Mesendoderm (in vitro differentiated cells): ENCODE measurements at places on chromosomes 1 and 21.

- DNase-seq, result peak; percentile 95
These were observed 95.6 kb downstream of the LAMC2 start for GRCh38 chr1:183281553-183282091.

GRCh38 chr21:38242061-38242460, 14.7 kb upstream of the KCNJ15 start:
- no peak for DNase-seq

DNA sequence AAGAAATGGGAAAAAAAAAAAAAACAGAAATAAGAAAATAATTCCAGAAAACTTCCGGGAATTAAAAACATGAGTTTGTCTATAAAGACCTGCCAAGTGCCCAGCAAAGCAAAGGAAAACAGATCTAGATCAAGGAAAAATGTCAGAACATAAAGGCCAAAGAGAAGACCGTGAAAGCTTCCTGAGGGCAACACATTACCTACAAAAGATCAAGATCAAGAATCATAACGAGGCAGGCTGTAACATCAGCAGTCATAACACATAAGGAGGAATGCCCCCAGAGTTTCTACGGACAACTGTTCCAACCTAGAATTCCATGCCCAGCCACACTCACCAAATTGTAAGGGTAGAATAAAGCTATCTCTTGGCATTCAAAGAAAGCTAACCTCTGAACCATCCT, 3.8 kb downstream of the CCSAP start:
- no peak for DNase-seq

- DNase-seq, result peak; percentile 70
These were observed 341.0 kb upstream of the NEGR1 start for GRCh38 chr1:72623299-72623708.

DNA sequence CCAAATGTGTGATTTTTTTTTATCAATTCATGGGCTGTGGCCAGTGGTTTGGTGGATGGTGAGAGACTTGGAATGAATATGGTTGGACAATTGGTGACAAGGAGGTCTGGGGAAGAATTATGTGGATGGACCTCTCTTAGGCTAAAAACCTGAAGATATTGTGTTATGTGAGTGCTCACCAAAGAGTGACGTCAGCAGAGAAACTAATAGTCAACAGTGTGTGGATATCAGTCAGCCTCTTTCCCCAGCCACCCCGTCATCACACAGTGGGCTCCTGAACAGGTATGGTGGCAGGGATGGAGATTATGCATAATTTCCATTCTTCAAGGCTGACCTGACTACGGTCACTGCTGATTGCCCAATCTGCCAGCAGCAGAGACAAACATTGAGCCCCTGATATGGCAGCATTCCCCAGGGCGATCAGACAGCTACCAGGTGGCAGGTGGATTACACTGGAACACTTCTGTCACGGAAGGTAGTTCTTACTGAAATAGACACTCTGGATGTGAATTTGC, 9.2 kb upstream of the OR2G2 start:
- no peak for DNase-seq

GRCh38 chr1:6359216-6360116, 34.1 kb downstream of the ACOT7 start:
- DNase-seq, result peak; percentile 81

DNA sequence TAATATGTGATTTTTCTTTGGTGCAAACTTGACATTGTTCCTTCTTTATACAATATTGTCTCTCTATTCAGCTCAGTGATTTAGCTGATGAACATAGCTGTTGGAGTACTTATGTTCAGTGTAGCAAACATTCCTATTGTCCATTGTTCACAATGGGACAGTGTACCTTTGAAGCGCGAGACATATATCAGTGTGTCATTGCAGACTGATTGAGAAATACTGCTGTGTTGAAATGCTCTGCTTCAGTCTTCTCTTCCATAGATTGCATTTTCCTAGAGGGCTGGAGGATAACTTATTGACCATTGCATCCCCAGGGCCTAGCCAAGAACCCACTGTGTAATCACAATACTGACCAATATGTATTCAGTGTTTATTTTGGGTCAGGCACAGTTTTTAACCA, 46.5 kb downstream of the HLX start:
- DNase-seq, result no peak

- no peak for DNase-seq
These were observed 480.4 kb upstream of the ZRANB2 start for GRCh38 chr1:71561206-71561605.

GRCh38 chr1:235011599-235012435, 116.8 kb downstream of the TOMM20 start:
- peak; percentile 48 for DNase-seq

GRCh38 chr1:103514920-103515503, 10.5 kb upstream of the RNPC3 start:
- peak; percentile 55 for DNase-seq

DNA sequence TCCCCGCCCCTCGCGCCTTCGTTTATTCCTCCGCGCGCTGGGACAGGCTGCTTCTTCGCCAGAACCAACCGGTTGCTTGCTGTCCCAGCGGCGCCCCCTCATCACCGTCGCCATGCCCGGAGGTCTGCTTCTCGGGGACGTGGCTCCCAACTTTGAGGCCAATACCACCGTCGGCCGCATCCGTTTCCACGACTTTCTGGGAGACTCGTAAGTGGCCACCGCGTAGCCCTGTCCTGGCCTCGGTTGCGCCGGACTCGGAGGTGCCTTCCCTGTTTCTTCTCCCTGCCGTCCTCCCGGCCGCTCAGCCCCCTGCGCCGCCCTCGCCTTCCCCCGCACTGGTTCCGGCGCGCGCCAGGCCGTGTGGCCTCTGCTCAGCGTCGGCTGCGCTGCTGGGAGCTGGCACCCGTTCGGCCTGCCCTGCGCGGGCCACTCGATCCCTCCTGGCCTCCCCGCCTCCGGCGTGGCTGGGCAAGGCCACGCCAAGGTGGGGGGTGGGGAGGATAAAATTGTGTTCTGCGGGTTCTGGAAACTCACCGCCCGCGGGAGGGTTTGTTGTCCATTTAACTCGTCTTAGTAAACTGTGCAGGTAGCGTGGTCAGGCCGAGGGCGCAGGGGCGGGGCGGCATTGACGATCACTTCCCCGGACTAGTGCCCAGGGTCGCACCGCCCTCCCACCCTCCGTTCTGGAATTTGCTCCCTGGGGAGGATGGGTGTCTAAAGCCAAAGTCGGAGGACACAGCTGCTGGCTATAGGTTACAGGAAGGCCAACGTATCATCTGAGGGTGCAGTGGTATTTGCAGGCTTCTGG, at the start of gene PRDX6:
PRDX6 (plus strand) TSS at position 50 of the 808 bp plus-strand sequence; CDS start at position 113, 63 bp downstream.
- no peak for DNase-seq

DNA sequence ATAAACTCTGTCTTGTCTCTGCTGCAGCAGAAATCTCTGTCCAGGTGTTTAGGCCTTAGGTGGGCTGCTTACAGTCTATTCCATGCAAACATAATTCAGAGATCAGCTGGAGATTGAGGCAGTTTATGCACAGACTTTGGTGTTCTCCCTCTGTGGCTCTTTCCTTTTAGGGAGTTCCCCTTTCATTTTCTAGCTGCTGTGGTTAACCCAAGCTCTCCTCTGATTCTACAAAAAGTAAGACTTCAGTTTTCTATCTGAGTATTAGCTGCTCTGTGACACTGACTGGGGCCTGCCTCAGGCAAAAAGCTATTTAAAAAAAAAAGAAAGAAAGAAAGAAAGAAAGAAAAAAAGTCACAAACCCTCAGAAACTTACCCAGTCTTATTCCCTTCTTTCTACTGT, 211.1 kb downstream of the CAMTA1 start:
- no peak for DNase-seq

DNA sequence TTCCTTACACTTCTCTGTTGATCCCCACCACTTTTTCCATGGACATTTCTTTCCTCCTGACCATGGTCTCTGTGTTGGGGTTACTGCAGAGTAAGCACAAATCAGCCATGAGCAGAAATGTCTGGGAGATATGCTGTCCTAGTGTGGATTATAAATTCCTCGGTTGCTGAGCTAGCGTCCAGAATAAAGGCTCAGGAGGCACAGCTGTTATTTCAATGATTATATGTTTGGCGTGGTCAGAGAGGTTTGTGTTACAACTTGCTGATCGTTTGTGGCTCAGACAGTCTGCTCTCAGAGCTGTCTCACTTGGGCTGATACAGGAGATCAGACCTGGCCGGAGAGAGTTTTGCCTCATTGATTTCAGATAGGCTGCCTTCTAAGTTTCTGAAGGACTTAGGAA, 37.5 kb upstream of the LAMC2 start:
- DNase-seq, result no peak

GRCh38 chr1:5297180-5297885, 642.9 kb downstream of the AJAP1 start:
- DNase-seq, result no peak

DNA sequence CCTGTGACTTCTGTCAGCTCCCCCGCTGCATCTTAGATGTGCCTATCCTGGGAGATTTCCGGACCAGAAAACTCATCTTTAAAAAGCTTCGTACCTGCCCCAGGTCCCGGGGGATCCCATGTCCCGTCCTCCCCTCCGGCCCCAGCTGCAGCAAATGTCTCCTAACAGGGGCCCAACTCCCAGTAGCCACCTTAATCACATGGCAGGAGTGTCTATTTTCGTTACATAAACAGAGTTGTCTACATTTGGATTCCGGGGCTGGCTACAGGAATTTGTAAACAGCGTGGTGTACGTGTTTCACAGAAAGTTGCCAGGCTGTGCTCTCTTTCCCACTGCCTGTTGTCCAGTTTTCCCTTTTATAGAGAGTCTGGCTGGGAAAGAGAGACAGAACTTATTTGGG, 17.9 kb upstream of the KCNE2 start:
- no peak for DNase-seq

DNA sequence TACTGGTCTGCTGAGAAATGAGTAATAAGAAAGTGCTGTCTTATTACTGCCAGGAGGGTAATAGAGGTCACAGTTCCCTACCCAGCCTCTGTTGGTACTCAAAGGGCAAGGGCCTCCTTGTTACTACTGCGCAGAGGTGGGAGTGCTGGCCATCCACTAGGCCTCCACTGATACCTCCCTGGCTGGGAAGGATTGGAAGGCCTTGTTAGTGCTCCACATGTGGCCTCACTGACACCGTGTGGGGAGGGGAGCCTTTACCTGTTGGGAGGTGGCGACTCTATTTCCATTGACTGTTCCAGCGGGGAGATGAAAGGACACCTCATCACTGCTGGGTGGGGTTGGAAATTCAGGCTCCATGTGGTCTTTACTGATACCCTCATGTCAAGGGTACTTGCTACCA, 57.8 kb upstream of the USP24 start:
- peak; percentile 71 for DNase-seq

- DNase-seq, result peak; percentile 8
These were observed 19.9 kb downstream of the CLDN17 start for GRCh38 chr21:30146558-30147282.

GRCh38 chr1:8661185-8662110, 156.0 kb downstream of the RERE start:
- peak; percentile 40 for DNase-seq

- no peak for DNase-seq
These were observed 59.8 kb upstream of the KCNK2 start for GRCh38 chr1:215022741-215023141.

DNA sequence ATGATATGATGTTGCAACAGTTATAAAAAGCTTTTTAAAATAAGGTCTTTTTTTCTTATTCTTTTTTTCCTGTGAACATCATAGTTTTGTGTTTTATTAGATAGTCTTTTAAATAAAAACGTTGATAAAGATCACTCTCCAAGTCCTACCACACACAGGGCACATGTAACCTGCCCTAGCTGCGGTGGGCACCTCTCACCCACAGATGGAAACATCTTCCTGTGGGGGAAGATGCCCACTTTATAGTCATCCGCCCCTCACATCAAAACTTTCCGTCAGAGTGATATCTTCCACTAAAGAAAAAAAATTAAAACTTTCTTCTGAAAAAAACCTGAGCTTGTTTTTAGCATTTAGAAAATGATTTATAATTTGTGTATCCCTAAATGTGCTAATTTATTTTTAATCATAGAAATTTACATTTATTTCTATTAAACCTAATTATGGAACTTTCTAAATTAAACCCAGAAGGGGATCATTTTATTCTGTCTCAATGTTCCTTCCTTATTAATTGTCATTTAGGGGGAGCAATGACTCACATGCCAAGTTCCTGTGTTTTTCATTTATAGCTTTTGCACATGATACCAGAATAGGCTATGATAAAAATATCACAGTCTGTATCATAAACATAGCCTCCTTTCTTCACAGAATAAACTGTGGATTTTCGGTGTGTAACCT, 24.7 kb downstream of the TNFRSF9 start:
- no peak for DNase-seq

DNA sequence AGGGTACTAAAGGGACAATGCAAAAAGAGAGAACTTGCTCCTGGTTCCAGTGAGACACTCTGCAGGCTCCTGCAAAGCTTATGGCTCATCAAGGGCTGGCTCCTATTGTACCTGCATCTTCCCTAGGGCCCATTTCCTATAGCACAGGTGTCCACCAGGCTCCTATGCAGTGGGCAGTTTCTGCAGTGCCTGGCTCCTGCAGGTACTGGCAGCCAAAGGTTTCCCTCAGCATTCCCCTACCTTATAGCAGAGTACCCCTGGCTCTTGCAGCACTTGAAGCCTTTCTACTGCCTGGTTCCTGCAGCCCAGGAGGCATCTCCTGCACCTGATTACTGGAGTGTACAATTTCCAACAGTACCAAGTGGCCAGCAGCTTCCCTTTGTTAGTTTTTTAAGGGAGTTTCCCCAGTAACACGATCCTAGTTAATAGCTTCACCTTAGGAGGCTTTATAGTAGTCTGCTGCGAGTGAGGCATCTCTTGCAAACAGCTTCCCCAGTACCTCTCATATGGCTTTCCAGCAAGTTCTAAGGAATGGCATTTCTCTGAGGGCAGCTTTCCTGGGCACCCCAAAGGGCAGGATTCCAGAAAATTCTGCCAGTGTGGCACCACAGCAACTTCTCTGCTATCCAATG, 141.7 kb downstream of the DENND1B start:
- DNase-seq, result no peak

DNA sequence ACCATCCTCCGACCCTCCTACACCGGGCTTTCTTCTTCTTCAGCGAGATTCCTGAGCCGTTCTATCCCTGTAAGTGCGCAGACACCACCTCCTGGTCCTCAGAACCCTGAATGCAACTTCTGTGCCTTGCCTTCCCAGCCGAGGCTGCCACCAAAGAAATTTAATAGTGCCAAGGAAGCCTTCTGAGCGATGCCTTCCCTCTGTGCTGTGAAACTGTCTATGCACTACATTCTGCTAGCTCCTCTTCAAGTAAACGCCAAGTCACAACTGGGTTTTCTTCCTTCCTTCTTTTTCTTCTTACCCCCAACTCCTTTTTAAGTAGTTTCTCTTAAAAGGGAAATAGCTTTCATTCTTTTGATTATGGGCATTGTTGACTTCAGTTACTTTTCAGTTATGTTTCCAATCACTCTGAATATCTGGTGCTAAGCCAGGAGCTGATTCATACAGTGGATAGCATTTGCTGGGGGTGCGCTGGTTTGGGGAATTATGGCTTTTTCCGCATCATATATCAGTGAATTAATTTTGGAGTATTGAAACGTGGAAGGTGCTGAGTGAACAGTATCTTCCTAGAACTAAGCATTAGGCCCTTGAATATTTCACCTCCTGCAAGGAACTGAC, 38.6 kb upstream of the GPR88 start:
- no peak for DNase-seq
